Fibroblast of lung (primary cell): ENCODE measurements at places on chromosomes 6 and 20. TPM values are rescaled to one million over a fixed set of nuclear protein-coding genes. Genes with fewer than 3 reads are reported as not detected.

IMPG1 gene
- 0.05 and 0.17 TPM in 2 replicates for polyA plus RNA-seq

CCN2 gene
- polyA plus RNA-seq, result 216 and 347 TPM in 2 replicates

CPXM1 gene
- polyA plus RNA-seq, result 0.92 and 11.2 TPM in 2 replicates

KHDC1L gene
- 0.12 and 0.19 TPM in 2 replicates for polyA plus RNA-seq

CRISP2 gene
- polyA plus RNA-seq, result not detected in 2 replicates

ZNF341 gene
- polyA plus RNA-seq, result 1.1 and 1.6 TPM in 2 replicates

VGLL2 gene
- polyA plus RNA-seq, result not detected in 2 replicates

POU3F2 gene
- not detected in 2 replicates for polyA plus RNA-seq

KCNQ5 gene
- polyA plus RNA-seq, result 0.74 and 3.1 TPM in 2 replicates

SLC52A3 gene
- polyA plus RNA-seq, result not detected in 2 replicates

MAS1 gene
- polyA plus RNA-seq, result not detected in 2 replicates

MAP3K5 gene
- polyA plus RNA-seq, result 10.9 and 20.4 TPM in 2 replicates

AIF1 gene
- not detected in 2 replicates for polyA plus RNA-seq

SALL4 gene
- polyA plus RNA-seq, result 0.15 and 0.32 TPM in 2 replicates

PLA2G7 gene
- polyA plus RNA-seq, result not detected in 2 replicates

CCDC170 gene
- 0.36 and 0.76 TPM in 2 replicates for polyA plus RNA-seq

DZANK1 gene
- 1.2 and 1.3 TPM in 2 replicates for polyA plus RNA-seq
